ENCODE measurements at places on chromosomes 2 and 18.

DNA sequence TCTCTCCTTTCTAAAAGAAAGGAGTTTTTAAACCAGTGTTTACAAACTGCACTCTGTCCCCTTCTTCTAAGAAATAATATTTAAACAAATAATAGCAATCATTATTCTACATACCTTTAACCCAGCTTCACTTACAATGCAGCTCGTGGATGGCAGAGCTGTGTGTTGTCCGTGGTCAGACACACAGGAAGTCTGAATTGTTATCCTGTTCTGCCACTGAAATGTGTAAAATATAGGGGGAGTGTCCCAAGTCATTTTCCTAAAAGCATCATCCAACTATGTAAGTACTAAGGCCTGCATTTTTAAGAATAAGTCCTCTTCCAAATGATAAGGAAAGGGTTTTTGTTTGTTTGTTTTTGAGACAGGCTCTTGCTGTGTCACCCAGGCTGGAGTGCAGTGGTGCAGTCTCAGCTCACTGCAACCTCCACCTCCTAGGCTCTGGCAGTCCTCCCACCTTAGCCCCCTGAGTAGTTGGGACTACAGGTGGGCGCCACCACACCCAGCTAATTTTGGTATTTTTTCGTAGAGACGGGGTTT lies 2.7 kb upstream of the PPP4R1 start:
- no peak for DNase-seq

DNA sequence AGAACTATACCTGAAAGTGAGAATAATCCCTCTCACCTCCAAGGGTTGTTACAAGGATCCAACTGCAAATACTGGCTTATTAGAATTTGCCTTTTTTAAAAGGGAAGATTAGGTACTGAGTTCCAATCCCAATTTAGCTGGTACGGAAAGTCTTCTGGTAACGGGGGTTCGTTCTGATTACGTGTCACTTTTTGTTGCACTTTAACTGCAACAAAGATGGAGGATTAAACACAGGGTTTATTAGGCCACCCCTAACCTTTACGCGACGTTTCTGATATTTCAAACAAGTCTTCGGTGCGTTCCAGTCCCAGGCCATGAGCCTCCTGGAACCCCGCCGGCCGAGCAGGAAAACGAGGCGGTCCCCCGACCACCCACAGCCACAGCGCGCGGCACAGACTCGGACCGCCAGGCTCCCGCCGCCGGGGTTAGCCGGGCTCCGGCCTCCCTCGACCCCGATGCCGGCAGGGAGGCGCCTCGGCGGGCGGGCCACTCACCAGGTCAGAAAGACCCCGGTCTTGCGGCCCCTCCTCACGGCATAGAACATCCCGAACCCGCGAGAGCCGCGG lies 411 bp downstream of the RNASEH1 start:
- DNase-seq, result no peak

- no peak for DNase-seq
These were observed 14.0 kb downstream of the PRELID3A start for GRCh38 chr18:12421732-12422131.

- DNase-seq, result peak; percentile 15
These were observed 138.4 kb downstream of the OTX1 start for GRCh38 chr2:63189026-63189425.

GRCh38 chr2:203688798-203689197 lies 17.6 kb upstream of the CD28 start:
- DNase-seq, result peak; percentile 51

DNA sequence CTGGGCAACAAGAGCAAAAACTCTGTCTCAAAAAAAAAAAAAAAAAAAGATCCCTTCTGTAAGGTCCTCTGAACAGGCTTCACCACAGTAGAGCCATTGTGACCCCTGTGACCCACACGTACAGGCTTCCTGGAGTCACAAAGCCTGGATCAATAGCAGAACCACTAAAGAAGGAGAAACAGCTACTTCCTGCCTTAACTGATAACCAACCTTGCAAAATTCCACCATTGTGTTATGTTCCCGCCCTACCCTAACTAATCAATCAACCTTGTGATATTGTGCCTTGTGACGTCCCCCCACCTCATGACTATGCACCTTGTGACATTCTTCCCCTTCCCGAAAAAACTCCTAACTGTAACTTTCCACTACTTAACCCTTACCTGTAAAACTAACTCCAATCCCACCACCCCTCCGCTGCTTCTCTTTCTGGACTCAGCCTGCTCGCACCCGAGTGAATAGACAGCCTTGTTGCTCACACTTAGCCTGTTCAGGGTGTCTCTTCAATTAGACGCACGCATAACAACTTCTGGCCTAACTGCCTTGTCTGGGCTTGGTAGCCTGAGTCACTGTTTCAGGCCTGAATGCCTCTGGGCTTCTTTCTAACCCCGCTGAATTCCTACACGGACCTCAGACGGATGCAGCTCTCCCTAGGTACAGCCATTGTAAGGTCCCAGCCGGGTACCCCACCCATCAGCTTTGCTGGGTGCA lies 13.9 kb downstream of the SCYGR8 start:
- no peak for DNase-seq

DNA sequence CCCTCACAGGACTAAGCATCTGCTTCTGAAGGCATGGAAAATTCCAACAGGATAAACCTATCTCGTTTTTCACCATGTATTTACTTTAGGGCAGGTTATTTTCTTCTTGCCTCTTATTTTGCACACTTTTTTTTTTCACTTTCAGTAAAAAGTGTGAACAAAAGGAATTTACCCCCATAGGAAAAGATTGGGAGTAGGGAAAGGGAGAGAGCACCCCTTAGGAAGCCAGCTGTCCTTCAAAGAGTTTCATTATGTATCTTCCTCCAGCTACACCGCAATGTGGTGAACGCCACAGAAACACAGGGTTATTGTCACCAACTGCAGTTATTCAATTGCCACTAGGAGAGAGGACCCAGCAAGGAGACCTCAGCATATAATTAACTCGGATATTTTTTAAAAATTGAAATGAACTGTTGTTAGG lies 286.2 kb upstream of the VRK2 start:
- no peak for DNase-seq

DNA sequence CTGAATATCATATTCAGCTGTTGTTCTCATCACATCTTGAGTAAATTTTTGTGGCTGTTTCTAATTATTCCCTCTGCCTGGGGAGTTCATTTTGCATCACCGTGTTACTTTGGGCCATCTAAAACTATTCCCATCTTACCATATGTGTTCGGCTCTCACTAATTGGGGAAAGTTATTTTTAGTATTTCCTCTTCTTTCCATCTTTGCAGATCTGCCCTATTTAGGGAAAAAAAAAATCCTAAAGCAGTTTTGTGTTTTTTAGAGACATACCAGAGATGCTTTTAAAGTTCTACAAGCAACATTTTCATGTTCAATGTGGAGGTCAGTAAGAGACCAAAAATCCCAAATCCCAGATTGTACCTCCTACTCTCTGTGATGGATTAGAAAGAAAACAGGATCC lies 111.3 kb upstream of the NDUFV2 start:
- peak; percentile 60 for DNase-seq
